ENCODE measurements at places on chromosomes 11 and 22.

DNA sequence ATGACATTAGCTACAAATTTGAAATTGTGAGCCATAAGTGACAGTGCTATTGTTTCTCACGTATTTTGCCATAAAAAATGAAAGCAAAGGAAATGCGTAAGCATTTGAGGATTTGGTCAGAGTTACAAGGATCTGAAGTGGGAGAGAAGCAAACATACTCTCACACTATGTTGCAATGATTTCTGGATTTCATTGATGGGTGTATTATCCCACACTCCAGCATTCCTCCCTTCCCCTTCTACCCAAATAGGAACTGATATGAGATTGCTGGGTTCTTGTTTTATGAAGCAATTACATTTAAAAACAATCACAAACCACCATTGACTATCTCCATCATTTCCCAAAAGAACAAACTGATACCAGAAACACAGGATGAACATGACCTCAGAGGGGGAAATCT lies 314.0 kb upstream of the CTSC start:
- no peak for DNase-seq

GRCh38 chr22:24996420-24996952 lies 44.0 kb downstream of the KIAA1671 start:
- DNase-seq: peak; percentile 87

DNA sequence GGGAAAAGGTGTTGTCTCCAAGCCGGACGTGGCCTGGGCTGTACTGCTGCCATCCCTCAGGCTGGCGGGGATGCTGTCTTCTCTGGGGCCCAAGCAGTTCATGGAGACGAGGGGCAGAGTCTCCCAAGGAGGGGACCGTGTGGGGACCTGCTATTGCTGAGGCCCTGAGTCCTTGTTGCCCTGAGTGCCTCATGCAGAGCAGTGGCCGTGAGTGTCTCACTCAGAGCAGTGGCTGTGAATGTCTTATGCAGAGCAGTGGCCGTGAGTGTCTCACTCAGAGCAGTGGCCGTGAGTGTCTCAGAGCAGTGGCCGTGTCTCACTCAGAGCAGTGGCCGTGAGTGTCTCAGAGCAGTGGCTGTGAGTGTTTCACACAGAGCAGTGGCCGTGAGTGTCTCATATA lies 54.7 kb downstream of the GRAMD4 start:
- DNase-seq: no peak

- no peak for DNase-seq
Observed at GRCh38 chr11:4645974-4646373, 2.2 kb downstream of the OR51E1 start.

GRCh38 chr11:1779034-1779805 lies 15.5 kb upstream of the CTSD start:
- no peak for DNase-seq

DNA sequence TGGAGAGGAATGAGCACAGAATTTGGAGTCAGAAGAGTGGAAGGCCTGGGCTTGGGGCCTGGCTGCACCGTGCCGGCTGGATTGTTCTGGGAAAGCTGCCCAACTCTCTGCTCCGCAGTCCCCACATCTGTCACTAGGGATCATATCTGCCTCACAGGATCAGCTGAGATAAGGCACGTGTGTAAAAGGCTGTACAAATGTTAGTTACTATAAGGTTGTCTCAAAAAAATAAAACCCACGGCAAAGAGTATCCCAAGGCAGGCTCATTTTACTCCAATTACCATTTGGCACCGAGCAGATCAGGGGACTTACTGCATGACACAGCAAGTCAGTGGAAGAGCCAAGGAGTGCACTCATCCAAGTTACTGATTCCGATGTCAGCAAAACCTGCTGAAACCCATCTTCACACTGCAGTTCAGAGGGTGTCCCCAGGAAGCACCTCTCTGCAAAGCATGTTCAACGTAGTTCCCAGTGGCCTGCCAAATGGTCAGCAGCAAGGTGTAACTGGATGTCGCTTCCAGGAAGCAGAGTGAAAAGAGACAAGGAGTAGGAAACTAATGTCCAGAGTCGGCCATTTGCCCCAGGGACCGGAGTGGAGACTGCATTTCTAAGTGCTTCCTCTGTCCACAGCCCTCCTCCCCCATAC lies 18.1 kb upstream of the MRTFA start:
- peak; percentile 9 for DNase-seq

GRCh38 chr11:84671325-84671999 lies 955.7 kb downstream of the DLG2 start:
- no peak for DNase-seq

DNA sequence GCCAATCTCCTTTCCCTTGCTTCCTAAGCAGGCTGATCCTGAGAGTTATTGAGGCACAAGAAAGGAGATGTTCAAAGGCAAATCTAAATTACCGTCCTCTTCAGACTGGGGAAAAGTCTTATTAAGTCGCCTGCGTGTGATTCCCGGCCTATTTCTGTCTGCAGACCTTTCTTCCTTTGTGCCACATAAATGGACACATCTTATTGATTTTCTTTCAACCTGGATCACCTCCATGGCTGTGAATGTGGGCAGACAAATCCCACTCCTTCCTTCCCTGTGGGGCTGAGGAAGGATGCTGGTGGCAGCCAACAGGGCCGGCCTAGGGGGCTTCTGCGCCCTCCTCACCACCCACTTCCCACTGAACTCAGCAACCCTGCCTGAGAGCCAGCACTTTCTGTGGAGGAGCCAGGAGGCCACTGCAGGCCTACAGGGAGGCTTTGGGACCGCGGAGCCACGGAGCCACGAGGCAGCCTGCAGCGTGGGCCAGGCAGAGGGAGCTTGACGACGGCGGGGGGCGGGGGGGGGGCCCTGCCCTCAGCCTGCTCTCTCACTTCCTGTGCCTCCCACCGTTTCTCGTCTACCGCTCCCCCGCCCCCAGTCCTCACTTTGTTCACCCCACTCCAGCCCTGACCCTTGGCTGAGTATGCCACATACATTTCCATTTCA lies 73.6 kb upstream of the LMO1 start:
- no peak for DNase-seq

- no peak for DNase-seq
Observed at GRCh38 chr22:36585841-36586240, 56.9 kb upstream of the EIF3D start.

DNA sequence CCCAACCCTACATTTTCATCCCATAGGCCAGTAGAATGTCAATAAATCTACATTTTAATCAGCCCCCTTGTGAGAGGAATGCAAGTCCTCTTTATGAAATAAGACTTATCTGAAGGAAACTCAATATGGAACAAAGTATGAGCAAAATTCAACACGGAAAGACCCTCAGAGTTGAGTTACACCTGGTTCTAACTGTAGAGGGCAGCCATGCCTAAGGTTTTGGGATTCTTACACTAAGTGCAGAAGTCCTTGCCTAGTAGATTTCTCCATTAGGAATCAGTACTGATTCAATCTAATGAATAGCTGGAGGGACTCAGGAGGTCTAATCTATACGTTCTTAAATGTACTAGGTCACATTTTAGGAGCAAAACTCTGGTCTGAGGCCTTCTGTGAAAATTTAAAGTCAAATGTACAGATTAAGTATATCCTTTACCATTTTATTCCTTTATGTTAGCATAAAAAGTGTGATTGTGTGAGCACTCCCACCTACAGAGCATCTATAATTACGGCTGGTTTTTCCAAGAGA lies 904.5 kb downstream of the DLG2 start:
- no peak for DNase-seq

- no peak for DNase-seq
Observed at GRCh38 chr11:77019976-77020595, 14.1 kb upstream of the B3GNT6 start.

DNA sequence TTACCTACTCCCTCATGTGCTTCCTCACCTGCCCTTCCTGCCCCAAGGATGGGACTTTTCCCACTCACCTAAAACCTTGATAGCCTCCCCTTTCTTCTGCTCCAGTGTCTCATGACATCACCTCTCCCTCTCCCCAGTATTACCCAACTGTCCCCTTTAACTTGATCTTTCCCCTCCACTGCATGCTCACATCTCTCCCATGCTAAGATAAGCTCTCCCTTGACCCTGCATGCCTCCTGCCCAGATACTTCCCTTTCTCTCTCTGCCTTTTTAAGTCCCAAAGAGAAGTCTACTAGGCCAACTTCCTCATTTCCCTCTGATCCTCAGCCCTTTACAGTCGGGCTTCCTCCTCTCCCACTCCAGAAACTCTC lies 14.8 kb downstream of the CD3E start:
- no peak for DNase-seq

GRCh38 chr11:114034956-114035355 lies 24.6 kb upstream of the ZBTB16 start:
- no peak for DNase-seq

GRCh38 chr11:129323896-129324502 lies 51.6 kb upstream of the BARX2 start:
- peak; percentile 63 for DNase-seq
